ENCODE measurements at places on chromosomes 2 and 18.

- DNase-seq: no peak
Measured at GRCh38 chr2:74045454-74045853, 60.7 kb downstream of the TET3 start.

- DNase-seq: no peak
Measured at GRCh38 chr2:236121546-236121945, 46.6 kb downstream of the GBX2 start.

GRCh38 chr2:26089337-26089736, 55.5 kb downstream of the RAB10 start:
- DNase-seq: no peak

DNA sequence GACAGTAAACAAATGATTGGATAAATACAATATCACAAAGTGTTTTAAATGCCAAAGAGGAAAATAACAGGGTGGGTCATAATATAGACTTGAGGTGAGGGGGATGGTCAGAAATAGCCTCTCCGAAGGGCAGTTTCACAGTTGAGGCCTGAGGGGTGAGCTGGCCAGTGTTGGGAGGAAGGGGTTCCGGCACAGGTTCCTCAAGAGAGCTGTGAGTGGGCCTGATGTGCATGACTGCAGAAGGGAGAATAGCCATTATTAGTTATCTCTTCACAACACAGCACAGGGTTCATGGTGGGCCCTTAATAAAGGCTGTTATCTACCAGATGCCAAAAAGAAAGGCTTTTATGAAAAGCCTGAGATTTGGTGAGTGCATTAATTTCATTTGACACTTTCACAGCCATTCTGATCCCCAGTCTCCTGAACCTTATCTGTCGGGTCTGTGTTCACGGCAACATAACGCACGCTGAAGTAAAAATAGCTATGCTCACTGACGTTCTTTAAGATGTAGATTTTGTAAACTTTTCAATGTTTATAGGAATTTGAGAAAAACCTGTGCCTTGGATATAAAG, 39.6 kb downstream of the POLR1A start:
- no peak for DNase-seq

DNA sequence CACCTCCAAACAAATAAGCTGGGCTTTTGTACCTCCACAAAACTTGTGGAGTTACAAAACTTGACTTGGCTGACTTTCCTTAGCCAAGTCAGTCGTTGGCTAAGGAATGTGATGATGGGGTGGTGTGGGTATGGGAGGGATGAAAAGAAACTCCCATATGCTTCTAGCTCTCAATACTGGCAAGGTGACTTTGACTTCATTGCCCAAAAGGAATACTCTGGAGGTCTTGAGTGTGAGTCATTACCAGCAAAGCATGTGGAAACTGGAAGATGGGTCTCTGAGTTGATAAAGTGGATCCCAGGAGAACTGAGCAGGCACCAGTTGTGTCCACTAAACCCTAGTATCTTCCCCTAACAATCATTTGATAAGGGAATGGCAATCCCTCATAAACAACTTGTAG, 226.7 kb downstream of the GULP1 start:
- no peak for DNase-seq
